ENCODE measurements at places on chromosomes 2 and 18.

DNA sequence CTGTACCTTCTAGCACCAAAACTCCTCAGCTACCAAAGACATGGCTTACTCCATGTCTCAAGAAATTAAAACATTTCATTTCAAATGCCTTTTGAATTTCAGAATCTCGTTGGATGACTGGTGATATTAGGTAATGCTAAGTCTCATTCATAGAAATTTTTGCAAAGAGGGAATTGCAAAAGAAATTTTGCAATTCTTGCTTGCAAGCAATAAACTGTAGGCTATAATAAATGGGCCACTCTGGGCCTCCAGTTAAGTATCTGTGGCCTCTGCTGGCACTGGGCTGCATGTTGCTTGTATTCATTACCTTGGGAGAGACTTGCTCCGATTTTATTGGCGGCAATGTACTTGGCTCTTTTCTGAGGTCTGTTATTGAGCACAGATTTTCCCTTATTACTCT is 2.8 kb upstream of the LCLAT1 start:
- DNase-seq: no peak

DNA sequence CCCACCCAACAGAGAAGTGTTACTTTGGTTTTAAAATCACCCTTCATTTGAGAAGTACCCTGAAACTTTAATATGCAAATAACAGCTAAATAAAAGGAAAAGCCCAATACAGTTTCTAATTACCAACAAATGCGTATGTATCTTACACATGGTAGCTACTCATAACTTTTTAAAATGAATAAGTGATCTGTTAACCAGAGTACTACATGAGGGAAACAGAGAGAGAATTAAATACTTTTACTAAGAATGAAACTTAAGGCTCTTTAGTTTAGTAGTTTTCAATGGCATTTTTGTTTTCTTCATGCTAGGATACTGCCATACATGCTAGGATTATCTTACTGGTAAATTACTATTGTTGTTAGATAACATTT is 39.1 kb upstream of the NABP1 start:
- DNase-seq: no peak

DNA sequence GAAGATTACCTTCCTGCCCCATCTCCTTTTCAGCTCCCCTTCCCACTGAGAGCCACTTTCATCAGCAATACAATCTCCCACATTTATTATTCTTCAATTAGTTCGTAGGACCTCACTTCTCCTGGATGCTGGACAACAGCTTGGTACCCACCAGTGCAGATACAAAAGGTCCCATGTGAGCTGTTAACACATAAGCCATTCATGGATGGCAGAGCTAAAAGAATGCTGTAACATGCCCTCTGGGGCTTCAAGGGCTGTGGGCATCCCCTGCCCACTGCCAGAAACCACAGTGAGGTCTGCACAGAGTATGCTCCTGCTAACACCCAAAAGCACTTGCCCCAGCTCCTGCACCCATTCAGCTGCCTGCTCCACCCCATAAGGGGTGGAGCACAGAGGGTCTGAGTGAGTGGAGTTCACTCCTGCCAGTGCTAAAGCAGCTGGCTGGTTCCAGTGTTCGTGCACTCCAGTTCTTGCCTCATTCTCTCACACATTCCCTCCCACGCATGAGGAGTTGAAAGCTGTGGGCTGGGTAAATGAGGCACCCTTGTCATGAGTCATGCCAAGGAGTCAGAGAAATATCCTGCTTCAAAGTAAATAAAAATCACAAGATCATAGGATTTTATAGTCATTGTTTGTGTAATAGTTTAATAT is 305.9 kb upstream of the TMEFF2 start:
- DNase-seq: no peak

DNA sequence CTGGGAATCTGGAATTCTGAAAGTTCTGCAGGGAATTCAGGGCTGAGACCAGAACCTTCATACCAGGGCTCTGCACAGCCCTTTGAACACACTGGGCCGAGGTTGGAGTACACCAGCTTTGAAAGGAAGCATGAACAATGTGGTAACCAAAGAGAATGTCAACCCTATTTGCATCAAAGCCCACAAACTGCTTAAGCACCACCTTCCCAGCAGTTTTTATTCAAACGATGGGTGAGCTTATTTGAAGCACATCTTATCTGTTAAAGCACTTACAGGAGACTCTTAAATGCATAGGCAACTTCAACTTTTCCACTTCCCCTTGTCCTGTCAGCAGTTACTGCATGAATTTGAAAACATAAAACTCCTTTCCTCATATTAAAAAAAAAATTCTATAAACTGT is 96.6 kb downstream of the TXNL1 start:
- no peak for DNase-seq

GRCh38 chr2:205730191-205730590 is 47.9 kb downstream of the NRP2 start:
- DNase-seq: no peak

DNA sequence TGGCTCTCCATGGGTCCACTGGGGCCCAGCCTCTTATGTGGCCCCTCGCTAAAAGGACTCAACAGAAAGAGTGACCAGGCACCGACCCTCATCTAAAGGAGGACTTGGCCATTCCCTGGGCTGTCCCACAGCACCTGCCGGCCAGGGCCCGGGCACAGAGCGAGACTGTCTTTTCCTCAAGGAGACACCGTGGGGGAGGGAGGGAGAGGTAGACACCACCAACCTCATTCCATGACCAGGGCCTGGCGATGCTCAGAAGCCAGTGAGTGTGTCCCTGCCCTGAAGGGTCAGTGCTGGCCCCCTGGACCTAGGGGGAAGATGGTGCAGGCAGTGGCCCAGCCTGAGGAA is 39.8 kb upstream of the ALPP start:
- DNase-seq: no peak

- no peak for DNase-seq
These were observed 16.4 kb downstream of the RSAD2 start for GRCh38 chr2:6893876-6894482.

- DNase-seq: no peak
These were observed 5.7 kb downstream of the TCF23 start for GRCh38 chr2:27154488-27154887.

DNA sequence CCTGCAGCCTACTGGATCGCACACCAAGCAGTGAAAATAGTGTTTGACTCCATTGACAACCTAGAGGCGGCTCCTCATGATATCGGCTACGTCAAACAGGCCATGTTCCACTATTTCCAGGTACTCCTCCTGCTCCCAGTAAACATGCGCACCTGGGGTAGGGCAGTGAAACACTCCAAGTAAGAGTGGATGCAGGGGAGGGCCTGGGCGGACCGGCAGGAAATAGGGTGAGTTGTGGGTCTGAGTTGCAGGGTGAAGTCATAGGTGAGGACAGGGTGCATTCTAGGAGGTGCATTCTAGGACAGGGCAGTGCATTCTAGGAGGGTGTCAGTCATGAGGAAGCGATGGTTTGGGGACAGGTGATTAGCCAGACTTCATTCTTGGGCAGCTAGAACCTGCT is 5.0 kb downstream of the NAGK start:
- no peak for DNase-seq

DNA sequence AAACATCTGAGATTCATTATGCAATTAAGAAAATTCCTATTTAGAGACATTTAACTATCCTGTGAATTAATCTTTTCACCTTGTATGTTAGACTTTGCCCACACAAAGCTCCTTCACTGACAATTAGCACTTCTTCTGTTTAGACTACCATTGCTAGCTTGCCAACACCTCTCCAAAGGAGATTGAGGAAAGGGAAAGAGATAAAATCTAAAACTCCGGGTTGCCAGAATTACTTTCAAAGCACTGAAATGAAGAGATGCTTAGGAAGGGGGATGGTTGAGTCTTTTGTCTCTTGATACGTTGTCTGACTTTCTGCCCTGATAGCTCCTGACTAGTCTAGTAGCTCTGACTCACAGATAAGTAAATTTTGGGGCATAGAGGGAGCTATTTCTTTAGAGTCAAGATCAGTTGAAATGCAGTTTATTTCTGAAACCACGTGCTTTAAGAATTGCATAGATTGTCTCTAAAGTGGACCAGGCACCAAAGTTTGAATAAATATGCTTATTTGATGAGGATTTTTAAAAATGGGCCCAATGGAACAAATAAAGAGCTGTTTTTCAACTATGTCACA is 74.1 kb upstream of the DSEL start:
- no peak for DNase-seq

- DNase-seq: no peak
These were observed 83.0 kb downstream of the FAM117B start for GRCh38 chr2:202717598-202718310.

DNA sequence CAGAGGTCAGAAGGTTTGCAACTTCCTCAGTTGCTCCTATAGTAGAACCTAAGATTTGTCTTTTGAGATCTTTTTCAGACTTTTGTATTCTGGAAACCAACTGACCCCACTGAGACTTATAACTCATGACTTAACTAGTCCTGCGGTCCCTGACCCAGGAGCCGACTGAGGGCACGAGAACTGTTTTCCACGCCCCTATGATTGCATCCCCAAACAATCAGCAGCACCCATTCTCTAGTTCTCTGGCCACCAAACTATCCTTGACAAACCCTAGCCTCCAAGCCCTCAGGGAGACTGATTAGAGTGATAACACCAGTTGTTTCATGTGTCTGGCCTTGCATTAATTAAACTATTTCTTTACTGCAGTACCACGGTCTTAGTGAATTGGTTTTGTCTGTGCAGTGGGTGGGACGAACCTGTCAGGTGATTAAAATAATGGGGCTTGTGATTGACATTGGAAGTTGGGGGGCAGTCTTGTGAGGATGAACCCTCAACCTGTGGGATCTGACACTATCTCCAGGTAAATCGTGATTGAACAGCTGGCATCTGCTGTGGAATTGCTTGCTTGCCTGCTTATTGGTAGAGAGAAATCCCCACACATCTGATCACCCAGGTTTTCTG is 95.7 kb downstream of the B3GNT2 start:
- DNase-seq: no peak

- no peak for DNase-seq
These were observed 146.3 kb downstream of the LAMA3 start for GRCh38 chr18:23835506-23835905.

- DNase-seq: no peak
These were observed 131.4 kb upstream of the DNMT3A start for GRCh38 chr2:25473131-25473530.

DNA sequence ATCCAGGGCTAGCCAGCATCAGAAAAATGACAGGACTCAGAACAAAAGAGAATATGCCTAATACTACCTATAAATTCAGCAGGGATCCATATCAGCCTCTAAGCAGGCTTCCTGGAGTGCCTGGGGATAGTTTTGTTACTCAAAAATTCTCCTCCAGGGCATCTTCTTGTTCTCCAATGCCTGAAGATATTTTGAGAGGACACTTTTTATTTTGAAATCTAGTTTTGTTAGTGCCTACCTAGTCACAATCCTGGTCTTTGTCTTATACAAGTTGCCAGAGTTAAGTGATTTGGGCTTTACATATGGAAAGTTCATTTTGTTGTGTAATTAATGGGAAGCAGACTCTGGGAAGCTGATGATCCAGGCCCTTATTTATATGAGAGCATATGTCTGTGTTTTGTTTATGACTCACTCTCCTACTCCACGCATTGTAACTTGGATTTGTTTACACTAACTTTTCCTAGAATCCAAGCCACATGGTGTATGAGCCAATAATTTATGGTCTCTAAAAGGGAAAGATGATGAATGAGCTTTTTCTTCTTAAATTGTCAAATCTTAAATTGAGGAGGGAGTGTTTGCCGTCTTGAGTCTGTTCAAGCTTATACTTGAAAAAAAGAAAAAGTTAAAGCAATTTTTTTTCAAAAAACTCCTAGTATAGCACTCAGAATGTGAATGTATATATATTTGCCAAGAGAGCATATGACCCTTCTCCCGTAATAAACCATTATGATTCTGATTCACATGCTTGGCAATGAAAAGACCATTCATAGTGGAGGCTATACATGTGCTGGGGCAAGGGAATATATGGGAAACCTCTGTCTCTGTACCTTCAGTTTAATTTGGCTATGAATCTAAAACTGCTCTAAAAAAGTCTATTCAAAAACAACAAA is 370.3 kb downstream of the SETBP1 start:
- DNase-seq: no peak

- DNase-seq: no peak
These were observed 2.4 kb upstream of the MERTK start for GRCh38 chr2:111896024-111896423.

- DNase-seq: no peak
These were observed 12.2 kb upstream of the DNPEP start for GRCh38 chr2:219399716-219400478.

GRCh38 chr2:181178823-181179412 is 198.5 kb downstream of the UBE2E3 start:
- DNase-seq: no peak

All from stimulated activated CD8-positive, alpha-beta memory T cell treated with anti-CD3 and anti-CD28 coated beads, Interleukin-7, amount 100 ng/mL, for 24 hours (primary cell).